ENCODE measurements at places on chromosomes 4 and X. TPM values are rescaled to one million over a fixed set of nuclear protein-coding genes. Genes with fewer than 3 reads are reported as not detected.

TKTL2 gene
- not detected for total RNA-seq

CENPU gene
- 0.60 TPM for total RNA-seq

GAGE13 gene
- total RNA-seq: not detected

RIBC1 gene
- 1.4 TPM for total RNA-seq

CEP135 gene
- 4.7 TPM for total RNA-seq

SERPINA7 gene
- total RNA-seq: not detected

CCDC160 gene
- total RNA-seq: not detected

CXorf49 gene
- not detected for total RNA-seq

GPR34 gene
- total RNA-seq: not detected

PCDH19 gene
- not detected for total RNA-seq

NLRP2B gene
- total RNA-seq: not detected

CYBB gene
- not detected for total RNA-seq

DCHS2 gene
- 0.09 TPM for total RNA-seq

CWH43 gene
- not detected for total RNA-seq

ZBTB33 gene
- total RNA-seq: 6.2 TPM

NCBP2L gene
- total RNA-seq: not detected

Data from bronchial smooth muscle cell (primary cell).